PC-3 (cell line): ENCODE measurements at places on chromosomes 5 and 9.

DNA sequence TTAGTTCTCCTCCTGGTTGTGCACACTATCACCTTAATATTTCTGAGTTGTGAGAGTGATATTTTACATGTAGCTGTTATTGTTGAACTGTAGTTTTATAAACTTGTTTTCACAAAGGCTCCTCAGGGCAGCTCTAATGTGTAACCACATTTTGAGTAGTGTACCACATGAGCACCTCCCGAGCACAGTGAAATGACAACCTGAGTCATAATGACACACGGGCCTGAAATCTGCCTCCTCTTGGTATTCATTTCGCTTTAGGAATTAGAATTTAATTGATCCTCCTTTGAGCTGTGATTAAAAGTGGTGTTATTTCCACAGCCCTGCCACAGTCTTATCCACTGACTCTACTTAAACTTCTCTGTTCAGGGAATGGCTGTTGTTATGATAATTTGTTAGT, 7.9 kb downstream of the MTRR start:
- H3K27ac ChIP-seq: peak overlapping the region; percentile 13; the same call in 1 of the 2 replicates
- H3K27me3 ChIP-seq: no peaks in the 10 kb centered on the region
- H3K36me3 ChIP-seq: peaks cover 75% of the 10 kb centered on the region
- DNase-seq: peak; percentile 89
- no peak overlapping the region for H3K4me3 ChIP-seq
- H3K4me1 ChIP-seq: peaks cover 32% of the 10 kb centered on the region

- no peaks in the 10 kb centered on the region for H3K36me3 ChIP-seq
- DNase-seq: peak; percentile 72
- peak within 1 kb of the TSS; percentile 65 for H3K4me3 ChIP-seq
- peaks cover 4% of the 10 kb centered on the region; the same call in 1 of the 2 replicates for H3K4me1 ChIP-seq
Measured at GRCh38 chr5:58582803-58583491, at the start of gene RAB3C. Gene RAB3C, plus strand, starts transcription at chr5:58583075. Its CDS starts 134 bp downstream, at chr5:58583209.

GRCh38 chr5:135373736-135374515, 25.1 kb downstream of the MACROH2A1 start:
- H3K4me1 ChIP-seq: peaks cover 7% of the 10 kb centered on the region; the same call in 1 of the 2 replicates
- DNase-seq: no peak
- H3K27me3 ChIP-seq: no peaks in the 10 kb centered on the region

DNA sequence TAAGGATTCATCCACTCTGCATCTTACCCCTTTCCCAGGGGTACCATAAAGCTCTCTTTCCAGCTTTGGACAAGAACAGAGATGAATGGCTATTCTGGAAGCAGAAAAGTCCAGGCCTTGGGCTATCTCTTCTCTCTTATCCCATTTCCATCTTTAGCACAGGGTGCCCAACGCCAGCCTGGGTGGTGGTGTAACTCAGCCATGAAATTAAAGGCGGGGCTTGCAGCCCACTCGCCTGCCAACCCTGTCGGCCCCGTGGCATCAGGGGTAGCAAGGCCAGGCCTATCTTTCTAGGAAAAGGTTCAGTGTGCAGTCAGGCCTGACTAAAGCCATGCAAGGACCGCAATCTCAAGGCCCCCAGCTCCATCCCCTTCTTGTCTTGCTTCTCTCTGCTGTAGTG, 78.7 kb downstream of the FGF18 start:
- no peak overlapping the region for H3K27ac ChIP-seq
- H3K4me3 ChIP-seq: no peak overlapping the region
- peaks cover 25% of the 10 kb centered on the region for H3K4me1 ChIP-seq
- no peaks in the 10 kb centered on the region for H3K27me3 ChIP-seq

- H3K4me3 ChIP-seq: no peak overlapping the region
- no peaks in the 10 kb centered on the region for H3K27me3 ChIP-seq
- no peaks in the 10 kb centered on the region for H3K36me3 ChIP-seq
- 0 out of 2 replicates have a peak, but pooled peaks cover 4% of the 10 kb centered on the region for H3K4me1 ChIP-seq
Measured at GRCh38 chr5:108615216-108615615, 132.5 kb upstream of the FER start.

GRCh38 chr9:19117039-19117716, 10.1 kb downstream of the PLIN2 start:
- H3K4me3 ChIP-seq: no peak overlapping the region
- DNase-seq: no peak
- peak overlapping the region; percentile 11; the same call in 1 of the 2 replicates for H3K27ac ChIP-seq
- H3K4me1 ChIP-seq: peaks cover 33% of the 10 kb centered on the region
- no peaks in the 10 kb centered on the region for H3K27me3 ChIP-seq

DNA sequence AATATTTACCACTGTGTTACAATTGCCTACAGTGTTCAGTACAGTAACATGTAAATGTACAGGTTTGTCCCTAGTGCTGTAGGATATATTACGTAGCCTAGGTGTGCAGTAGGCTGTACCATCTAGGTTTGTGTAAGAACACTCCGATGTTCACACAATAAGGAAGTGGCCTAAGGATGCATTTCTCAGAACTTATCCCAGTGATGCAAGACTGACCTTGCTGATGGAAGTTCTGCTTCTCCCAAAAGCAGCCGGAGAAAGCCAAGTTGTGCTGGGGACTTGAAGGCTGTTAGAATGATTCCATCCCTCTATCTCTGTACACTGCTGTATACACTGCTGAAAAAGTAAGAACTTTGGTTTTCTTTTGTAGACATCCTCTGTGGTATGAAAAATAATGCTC, 21.6 kb downstream of the NEUROG1 start:
- DNase-seq: no peak
- no peak overlapping the region for H3K4me3 ChIP-seq
- H3K27me3 ChIP-seq: no peaks in the 10 kb centered on the region
- H3K27ac ChIP-seq: no peak overlapping the region

- H3K4me3 ChIP-seq: no peak overlapping the region
- no peak for DNase-seq
- H3K27ac ChIP-seq: no peak overlapping the region
Measured at GRCh38 chr5:53987101-53987500, 323.3 kb downstream of the ARL15 start.

GRCh38 chr9:89278997-89279739, 31.8 kb upstream of the CKS2 start:
- H3K4me1 ChIP-seq: no peaks in the 10 kb centered on the region
- peak; percentile 78 for DNase-seq
- H3K36me3 ChIP-seq: no peaks in the 10 kb centered on the region
- H3K27ac ChIP-seq: no peak overlapping the region
- H3K4me3 ChIP-seq: no peak overlapping the region

DNA sequence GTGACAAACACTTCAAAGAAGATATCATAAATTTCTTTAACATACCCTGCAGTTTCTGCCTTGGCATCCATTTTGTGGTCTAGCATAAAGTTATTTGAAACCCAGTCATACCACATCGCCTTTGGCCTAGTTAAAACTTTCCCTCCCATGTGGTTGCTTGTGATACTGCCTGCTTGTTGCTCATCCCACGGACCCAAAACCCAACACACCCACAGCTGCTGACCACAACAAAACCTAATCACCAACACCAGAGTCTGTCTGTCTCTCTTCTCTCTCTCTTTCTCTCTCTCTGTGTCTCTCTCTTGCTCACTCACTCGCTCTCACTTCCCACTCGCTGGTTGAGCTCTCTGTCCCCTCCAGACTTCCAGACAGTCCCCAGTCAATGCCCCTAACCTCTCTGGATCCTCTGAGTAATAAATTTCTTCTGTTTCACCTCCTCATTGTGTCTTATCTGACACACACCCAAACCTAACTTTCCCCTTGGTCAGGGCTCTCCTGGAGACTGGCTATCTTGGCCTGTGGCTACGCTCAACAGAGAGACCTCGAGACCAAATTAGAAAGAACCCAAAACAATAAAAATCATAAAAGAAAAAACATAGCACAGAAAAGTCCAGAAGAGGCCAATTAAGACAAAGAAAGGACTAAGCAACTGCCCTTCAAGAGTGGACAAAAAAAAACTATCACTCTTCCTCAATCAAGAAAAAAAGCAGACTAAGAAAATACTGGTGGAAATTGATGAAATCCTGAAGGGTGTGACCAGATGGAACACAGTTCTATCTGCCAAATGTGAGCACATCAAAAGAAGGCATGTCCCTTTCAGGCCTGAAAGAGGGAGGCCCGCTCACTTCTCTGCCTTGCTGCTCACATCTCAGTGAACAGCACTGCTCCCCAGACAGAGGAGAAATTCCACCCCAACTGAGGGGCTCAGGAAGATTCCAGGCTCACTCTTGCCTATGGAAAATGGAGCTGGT, 41.5 kb downstream of the TTLL11 start:
- H3K27ac ChIP-seq: no peak overlapping the region
- no peaks in the 10 kb centered on the region for H3K4me1 ChIP-seq
- H3K27me3 ChIP-seq: no peaks in the 10 kb centered on the region
- DNase-seq: no peak

DNA sequence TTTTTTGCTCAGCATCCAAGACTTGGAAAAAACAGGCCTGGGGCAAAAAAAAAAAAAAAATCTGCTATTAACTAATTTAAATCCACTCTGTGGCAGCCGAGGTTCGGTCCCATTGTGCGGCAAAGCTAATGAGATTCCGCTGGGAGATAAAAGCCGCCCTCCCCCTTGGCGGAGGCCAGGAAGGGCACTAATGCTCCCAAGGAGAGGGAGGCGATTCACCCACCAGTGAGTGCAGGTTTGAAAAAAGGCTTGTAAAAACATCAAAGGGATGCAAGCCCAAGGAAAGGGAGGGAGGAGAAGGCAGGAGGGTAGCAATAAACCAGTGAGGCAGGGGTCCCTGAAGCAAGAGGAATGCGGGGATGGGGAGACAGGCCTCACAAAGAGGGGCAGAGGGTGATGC, 129.5 kb upstream of the RAPGEF1 start:
- no peaks in the 10 kb centered on the region for H3K4me1 ChIP-seq
- H3K27ac ChIP-seq: no peak overlapping the region
- H3K27me3 ChIP-seq: no peaks in the 10 kb centered on the region
- H3K4me3 ChIP-seq: no peak overlapping the region
- DNase-seq: no peak
- no peaks in the 10 kb centered on the region for H3K36me3 ChIP-seq

DNA sequence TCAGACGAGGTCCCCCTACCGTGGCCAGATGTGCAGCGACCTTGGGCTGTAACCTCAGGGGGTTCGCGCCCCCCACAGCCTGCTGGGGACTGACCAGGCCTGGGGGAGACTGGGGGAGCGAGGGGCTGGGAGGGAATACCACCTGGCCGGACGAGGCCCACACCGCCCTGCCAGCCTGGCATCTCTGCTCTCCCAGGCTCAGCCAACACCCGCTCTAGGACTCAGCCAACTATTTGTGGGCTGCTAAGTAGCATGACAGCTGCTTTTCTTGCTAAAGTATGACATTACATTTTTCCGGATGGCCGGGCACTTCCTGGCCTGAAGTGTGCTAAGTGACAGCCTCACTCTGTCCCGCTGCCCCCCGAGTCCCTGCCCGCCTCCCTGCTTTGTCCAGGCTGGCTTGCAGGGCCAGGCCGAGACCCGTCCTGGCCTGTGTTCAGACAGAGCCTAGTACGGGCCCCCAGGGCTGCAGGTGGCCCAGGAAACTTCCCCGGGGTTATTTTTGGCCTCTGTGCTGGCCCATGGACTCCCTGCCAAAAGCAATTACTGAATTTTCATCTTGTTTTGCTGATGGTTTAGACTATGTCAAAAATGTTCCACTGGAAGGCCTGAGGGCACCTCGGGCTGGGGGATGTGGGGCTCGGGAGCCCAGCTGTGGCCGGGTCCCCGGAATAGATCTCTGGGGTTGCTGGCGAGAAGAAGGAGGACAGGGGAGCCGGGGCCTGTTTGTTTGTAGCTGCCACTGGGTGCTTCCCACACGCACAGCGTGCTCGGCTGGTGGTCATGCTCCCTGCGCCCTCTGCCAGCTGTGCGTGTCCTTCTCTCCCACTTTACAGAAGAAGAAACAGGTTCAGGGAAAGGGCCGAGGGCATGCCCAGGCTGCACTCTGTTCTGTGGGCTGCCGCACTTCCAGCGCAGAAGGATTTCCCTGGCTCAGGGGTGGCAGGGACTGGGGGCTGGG, 13.4 kb upstream of the SLC2A6 start:
- H3K4me3 ChIP-seq: no peak overlapping the region
- H3K4me1 ChIP-seq: no peaks in the 10 kb centered on the region
- no peaks in the 10 kb centered on the region for H3K36me3 ChIP-seq
- no peak overlapping the region for H3K27ac ChIP-seq

GRCh38 chr5:51731421-51732029, 348.3 kb downstream of the ISL1 start:
- no peak for DNase-seq
- no peaks in the 10 kb centered on the region for H3K36me3 ChIP-seq
- H3K4me3 ChIP-seq: no peak overlapping the region
- H3K27me3 ChIP-seq: no peaks in the 10 kb centered on the region
- no peak overlapping the region for H3K27ac ChIP-seq
